Renal cortex interstitium (tissue), 15 donors: ENCODE measurements at places on chromosomes 2 and 18.

DNA sequence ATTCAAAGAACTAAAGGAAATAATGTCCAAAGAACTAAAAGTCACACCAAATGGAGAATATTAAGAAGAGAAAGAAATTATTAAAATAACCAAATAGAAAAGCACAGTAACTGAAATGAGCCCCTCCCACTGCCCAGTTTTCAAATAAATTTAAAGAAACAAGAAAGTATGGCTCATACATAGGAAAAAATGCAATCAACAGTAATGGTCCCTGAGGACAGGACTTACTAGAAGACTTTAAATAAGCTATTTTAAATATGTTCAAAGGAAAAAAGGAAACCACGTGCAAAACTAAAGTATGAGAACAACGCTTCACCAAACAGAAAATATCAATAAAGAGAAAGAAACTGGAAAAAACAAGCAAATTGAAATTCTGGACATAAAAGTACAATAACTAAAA, 58.9 kb downstream of the TMEM131 start:
- DNase-seq, result no peak

- no peak for DNase-seq
Observed at GRCh38 chr2:208570851-208571763, 164.5 kb downstream of the PTH2R start.

DNA sequence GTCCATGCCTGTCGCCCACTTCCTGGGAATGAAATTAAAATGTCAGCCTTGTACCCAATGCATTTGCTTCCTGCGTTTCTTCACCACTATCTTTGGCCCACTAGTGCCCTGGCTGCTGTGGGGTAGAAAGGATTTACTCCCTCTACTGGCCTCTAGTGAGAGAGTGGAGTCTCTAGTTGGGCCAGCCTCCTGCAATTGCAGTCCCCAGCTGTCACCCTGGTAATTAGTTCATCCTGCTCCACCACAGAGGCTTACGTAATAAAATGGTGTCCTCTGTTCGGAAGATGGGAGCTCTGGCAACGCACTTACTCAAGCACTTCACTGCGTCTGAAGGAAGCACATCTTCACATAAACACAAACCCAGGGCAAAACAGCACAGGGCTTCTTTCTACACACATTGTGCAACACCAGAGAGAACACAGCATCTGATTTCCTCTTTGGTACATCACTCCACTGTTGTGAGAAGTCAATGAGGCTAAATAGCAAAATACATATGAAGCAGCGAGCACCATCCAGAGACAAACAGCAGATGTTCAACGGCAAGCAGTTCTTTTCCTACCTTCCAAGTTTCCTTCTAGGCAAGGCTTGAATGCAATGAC, 274.6 kb downstream of the LRATD1 start:
- no peak for DNase-seq

DNA sequence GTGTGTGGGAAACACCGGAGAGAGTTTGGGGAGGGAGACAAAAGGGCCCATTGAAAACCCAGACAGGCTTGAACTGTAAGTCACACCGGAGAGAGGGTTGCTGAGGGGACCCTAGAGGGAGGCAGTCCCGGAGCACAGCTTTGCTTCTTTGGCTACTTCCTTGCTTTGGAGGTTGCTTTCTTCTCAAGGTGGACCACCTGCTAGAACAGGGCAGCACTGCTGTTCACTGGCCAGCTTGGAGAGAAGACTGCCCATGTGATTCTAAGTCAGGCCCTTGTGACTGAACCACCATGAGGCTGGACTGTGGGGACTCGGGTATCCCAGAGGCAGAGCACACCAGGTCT, 4.4 kb downstream of the ACTG2 start:
- DNase-seq, result no peak
